NCI-H526 treated with DMSO at 0.1 percent for 48 hours (cell line): ENCODE measurements at places on chromosomes 12 and 14.

- peak; percentile 82 for DNase-seq
Observed at GRCh38 chr14:50321009-50321660, 9.0 kb downstream of the DMAC2L start.

DNA sequence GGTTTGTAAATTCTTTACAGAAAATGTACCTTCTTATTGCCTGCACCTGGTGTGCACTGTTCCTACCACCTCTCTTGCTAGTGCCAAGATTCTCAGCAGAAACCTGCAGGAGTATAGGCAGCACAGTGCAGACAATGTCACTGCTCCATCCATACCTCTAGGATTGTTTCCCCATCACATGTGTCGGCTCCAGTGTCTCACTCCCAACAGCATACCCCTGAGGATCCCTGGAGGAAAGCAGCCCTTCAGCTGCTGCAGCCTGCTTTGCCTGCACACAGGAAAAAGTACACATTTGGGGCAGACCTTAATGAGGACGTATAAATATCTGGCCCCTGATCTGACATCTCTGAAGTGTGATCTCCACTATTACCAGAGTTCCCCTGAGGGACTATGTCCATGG, 235.5 kb downstream of the MDGA2 start:
- DNase-seq: no peak

DNA sequence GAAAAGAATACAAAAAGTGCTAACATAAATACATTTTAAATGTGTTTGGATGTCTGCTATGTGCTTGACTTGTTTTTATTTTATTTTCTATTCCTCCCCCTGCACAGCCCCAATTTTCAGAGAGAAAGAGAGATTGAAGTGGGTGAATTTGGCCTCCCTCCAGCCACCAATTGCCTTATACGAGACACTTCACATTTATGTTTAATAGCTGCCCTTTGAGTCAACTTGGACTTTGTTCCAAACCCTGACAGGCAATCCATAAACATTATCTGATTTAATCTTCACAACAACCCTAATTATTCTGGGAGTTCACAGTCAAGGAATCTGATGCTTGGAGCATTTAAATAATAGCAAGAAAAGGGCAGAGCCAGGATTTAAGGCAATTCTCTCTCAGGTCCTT, 161.7 kb downstream of the SLC15A4 start:
- no peak for DNase-seq

DNA sequence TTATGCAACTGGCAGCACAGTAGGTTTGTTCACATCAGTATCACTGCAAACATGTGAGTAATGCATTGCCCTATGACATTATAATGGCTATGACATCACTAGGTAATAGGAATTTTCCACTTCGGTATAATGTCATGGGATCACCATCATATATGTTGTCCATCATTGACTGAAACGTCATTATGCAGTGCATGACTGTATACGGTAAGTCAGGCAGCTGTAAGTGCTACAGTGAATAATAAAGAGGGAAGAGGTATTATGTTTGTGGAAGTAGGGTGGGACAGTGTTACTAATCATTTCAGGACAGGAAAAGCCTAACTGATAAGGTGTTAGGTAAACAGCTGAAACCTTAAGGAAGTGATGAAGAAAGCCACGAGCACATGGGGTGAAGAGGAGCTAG, 68.1 kb downstream of the ANO4 start:
- no peak for DNase-seq

DNA sequence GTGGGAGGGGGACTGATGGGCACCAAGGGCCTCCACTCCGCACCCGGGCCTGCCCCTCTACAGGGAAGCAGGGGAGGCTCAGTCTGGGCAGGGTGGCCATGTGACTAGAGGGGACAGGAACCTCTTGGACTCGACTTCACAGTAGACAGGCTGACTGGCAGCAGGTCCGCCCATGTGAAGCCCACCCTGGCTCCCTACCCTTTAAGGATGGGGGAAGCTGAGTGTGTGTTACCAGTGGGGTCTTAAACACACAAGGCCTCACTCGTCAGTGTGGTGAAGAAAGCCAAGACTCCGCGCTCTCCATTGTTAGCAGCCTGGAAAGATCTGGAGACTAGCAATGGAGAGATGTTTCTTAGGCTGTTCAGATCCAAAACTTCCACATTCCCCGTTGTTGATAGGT, 52.4 kb downstream of the ANAPC7 start:
- DNase-seq: no peak

DNA sequence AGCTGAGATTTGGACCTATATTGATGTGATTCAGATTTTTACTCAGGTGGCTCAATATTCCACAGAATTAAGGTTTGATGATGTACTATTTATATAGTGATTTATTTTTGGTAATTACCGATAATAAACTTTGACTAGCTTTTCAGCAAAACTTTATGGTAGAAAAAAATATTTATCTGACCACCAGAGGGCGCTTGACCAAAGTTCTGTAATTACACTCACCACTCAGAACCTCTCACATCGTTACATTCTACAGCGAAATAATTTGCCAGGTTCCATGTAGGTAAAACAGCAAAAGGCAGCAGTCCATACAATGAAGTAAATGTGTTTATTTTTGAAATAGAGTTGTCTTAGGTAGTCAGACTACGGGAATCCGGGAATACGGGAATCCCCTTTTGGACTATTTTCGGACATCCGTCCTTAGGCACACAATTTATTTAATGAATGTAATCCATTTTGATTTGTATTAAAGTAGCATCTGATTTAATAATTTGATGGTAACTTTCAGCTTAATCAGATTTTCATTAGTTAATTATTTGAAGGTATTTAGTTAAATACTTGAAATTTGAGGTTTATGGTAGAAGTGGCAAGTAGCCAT, 143.0 kb upstream of the DDHD1 start:
- DNase-seq: peak; percentile 35

- DNase-seq: no peak
Observed at GRCh38 chr12:130083002-130083401, 79.3 kb upstream of the FZD10 start.

- DNase-seq: no peak
Observed at GRCh38 chr12:114480337-114481199, 74.6 kb upstream of the TBX5 start.

DNA sequence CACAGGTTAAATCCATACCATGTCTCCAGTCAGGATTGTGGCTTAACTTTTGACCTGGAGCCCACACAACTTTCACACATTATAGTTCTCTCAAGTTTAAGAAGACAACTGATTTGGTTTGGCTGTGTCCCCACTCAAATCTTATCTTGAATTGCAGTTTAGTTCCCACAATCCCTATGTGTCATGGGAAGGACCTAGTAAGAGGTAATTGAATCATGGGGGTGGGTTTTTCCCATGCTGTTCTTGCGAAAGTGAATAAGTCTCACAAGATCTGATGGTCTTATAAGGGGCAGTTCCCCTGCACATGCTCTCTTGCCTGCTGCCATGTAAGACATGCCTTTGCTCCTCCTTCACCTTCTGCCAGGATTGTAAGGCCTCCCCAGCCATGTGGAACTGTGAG, 38.2 kb upstream of the PARP11 start:
- DNase-seq: no peak

GRCh38 chr14:66716227-66716626, 208.3 kb downstream of the GPHN start:
- DNase-seq: no peak
